ENCODE measurements at places on chromosomes 1 and 21.
A peak's percentile ranks its signal among the peaks of the same experiment; 100 is the strongest.

DNA sequence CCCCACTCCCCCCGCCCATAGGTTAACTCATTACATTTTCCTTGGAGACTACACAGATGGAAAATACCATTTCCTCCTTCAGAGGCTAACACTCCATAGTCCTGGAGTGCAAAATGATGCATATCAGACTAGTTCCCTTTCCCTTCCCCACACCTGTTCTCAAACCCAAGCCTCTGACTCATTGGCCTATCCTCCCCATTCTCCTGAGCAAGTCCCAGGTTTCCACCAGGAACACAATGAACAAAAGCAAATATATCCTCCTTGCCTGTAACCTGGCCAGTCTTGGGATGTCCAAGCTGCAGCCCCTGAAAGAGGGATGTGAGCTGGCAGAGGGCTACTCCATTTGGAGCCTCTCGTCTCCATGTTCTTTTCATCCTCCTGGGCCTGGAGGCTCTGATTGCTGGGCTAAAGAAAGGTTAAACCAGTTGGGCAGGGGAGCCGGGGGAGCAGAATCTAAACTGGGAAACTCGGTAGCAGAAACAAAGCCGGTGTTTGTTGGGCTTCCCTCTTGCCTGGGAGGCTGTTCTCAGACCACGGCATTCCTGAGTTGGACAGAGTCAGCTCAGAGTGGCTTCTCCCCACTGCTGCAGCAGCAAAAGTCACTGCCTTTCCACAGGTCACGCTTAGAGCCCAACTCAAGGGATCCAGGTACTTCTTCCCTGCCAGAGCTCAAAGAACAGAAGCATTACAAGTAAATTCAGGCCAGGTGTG lies 13.9 kb downstream of the SSR2 start:
- DNase-seq, result no peak

DNA sequence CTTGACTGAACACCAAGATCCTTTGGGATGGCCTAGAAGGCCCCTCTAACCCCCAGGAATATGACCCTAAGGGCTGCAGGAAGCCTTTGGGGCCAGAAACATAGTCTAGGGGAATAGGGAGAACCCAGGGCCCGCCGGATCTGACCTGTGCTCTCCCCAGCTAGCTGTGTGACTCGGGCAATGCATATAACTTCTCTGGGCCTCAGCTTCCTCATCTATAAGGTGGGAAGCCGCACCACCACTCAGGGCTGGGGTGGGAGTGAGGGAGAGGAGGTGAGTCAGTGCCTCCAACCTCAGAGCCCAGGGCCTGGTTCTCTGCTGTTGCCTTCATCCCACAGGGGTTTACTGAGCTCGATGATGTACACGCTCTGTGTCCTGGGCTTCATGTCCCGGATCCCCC lies 434.4 kb downstream of the PTPRU start:
- peak; percentile 29 for DNase-seq

GRCh38 chr1:187018291-187018690 lies 189.5 kb downstream of the PLA2G4A start:
- no peak for DNase-seq

GRCh38 chr1:152917794-152918193 lies 9.4 kb downstream of the IVL start:
- no peak for DNase-seq

GRCh38 chr1:110341146-110341871 lies 2.1 kb downstream of the RBM15 start:
- DNase-seq, result no peak
